ENCODE measurements at places on chromosomes 7 and 10.

DNA sequence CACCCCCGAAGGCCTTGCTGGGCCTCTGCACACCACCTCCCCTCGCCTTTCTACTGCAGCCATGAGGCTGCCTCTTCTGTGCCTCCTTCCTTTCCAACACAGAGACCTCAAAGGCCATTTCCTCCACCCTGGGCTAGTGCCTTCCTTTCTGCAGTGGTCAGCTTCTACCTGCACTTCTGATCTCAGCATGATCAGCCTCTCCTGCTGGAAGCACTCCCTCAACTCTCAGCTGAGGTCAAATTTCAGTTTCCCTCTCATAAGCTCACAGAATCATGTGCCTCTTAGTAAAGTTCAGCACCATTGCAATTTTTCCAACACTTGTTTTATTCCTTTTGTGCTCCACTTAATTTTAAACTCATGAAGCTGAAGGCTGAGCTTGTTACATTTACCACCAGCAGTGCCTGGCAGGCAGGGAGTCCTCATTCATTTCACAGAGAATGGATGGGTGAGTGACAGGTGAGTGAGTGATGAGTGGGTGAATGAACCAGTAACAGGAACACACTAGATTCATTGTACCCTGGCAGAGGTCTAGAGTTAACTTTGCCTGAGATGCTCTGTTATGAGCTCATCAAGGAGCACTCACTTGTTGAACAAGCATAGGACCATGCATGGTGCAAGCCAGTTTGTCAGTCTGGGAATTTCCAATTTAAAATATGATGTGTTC, 124.0 kb upstream of the PRSS58 start:
- DNase-seq, result no peak

GRCh38 chr7:78770422-78771410, 682.8 kb downstream of the MAGI2 start:
- no peak for DNase-seq

DNA sequence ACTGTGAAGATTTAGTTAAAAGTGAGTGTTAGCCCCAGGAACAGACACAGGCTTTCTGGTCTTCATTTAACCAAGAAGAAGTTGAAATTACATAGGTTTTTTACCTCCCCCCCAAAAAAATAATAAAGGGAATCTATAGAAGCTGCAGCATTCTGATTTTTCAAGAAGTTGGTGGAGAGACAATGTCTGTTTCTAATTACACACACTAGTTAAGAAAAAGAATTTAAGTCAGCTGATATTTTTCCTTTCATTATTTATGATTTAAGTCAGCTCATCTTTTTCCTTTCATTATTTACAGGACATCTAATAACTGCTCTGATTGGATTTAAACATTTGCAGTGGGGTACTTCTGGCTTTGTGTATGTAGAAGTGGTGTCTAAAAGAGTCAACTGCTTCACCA, 201.4 kb upstream of the NRP1 start:
- no peak for DNase-seq

DNA sequence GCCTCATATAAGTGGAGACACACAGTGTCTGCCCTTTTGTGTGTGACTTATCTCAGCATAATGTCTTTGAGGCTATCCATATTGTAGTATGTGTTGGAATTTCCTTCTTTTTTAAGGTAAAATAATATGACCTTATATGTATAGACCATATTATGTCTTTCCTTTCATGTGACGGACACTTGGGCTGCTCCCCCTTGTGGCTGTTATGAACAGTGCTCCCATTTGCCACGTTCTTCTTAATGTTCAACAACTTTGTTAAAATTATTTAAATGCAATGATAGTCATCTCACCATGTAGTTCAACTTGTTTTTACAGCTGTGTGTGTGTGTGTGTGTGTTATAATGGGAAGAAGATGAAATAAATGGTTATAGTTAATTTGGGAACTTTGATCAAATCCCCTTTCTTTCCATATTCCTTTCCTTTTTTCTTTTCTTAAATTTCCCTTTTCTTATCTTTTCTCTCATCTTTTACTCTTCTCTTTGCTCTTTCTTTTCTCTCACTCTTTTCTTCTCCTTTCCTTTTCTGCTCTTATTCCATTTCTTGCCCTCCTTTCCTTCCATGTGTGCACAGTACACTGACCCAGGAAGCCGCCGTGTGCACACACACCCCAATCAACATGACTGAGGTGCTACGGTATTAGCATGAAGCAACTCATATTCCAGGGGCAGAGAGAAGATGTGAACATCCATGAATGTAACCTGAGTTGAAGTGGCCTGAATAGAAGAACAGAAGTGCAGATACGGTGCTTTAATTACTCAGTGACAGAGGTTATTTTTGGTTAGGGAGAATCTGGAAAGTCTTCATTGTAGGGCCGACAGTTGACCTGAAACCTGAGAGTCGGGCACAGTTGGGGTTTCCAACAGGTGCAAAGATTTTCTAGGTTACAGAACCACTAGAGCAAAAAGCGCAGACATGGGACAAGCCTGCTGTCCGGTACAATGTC, 596.6 kb downstream of the SDK1 start:
- peak; percentile 49 for DNase-seq

- no peak for DNase-seq
These were observed 1.8 kb upstream of the IGF2BP3 start for GRCh38 chr7:23472046-23472445.

GRCh38 chr7:28086198-28086597, 94.4 kb downstream of the JAZF1 start:
- DNase-seq, result no peak

DNA sequence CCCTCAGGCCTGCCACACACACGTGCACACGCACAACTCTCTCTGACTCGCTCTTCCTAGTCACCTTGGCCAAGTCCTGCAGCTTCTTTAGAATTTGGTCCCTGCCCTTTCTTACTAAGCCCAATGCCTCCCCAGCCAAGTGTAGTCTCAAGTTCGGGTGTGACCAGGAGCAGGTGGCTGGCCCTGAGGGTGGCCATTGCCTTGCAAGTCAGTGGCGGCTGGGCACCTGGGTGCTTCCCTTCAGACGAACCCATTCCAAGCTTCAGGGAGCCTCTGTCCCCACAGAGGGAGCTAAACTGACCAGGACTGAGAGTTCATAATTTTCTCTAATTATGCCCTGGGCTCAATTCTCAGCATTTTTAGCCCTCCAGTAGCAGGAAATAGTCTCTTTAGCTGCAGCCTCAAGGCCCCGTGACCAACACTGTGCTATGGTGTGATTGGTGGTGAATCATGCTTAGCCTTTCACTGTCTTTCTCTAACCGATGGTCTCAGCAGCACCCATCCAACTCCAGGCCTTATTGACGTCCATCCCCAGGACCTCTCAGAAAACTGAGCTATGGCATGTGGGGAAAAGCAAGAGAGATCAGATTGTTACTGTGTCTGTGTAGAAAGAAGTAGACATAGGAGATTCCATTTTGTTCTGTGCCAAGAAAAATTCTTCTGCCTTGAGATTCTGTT, 34.7 kb upstream of the FXYD4 start:
- DNase-seq, result no peak

DNA sequence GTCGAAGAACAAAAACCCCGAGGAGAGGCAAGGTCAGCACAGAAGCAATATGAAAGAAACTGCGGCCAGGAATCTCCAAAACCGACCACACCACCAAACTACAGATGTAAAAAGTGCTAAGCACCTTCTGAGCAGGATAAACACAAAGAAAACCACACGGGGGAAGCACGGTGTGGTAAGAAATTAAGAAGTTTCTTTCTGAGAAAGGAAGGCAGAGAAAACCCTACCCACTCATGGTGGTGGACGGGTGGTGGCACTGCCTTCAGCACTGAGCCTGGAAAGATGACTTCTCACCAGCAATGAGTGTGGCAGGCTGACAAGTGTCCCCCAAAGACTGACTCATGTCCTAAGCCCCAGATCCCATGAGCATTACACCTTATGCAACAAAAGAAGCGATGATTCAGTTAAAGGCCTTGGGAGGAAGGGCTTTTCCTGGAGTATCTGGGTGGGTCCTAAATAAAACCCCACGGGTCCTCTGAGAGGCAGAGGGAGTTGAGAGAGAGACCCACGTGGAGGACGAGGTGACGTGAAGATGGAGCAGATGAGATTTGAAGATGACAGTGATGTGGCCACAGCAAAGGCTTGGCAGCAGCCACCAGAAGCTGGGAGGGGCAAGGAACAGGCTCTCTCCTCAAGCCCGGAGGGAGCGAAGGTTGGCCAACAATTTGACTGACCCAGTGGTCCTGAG, 124.9 kb downstream of the DLG5 start:
- peak; percentile 59 for DNase-seq

GRCh38 chr7:71457846-71458590, 326.1 kb downstream of the GALNT17 start:
- no peak for DNase-seq

GRCh38 chr7:32299133-32299702, 191.0 kb downstream of the LSM5 start:
- DNase-seq, result no peak

DNA sequence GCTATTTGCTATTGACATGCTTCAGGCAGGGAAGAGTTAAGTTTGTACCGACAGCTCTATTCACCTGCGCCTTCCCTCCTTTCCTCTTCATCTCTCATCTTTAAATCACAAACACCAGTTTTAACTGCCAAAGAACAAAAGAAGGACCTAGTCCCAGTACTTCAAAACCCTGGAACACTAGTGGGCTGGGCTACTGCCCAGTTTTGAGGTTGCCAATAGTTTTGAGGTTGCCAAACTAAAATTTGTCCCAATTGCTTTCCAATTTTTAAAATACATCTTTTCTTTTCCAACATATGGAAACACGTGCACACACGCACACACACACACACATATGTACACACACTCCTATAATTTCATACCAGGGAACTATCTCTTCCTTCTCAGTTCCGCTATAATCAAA, 130.6 kb upstream of the SLC26A5 start:
- DNase-seq, result no peak

- DNase-seq, result no peak
These were observed 957.2 kb upstream of the GHITM start for GRCh38 chr10:83182076-83182475.

DNA sequence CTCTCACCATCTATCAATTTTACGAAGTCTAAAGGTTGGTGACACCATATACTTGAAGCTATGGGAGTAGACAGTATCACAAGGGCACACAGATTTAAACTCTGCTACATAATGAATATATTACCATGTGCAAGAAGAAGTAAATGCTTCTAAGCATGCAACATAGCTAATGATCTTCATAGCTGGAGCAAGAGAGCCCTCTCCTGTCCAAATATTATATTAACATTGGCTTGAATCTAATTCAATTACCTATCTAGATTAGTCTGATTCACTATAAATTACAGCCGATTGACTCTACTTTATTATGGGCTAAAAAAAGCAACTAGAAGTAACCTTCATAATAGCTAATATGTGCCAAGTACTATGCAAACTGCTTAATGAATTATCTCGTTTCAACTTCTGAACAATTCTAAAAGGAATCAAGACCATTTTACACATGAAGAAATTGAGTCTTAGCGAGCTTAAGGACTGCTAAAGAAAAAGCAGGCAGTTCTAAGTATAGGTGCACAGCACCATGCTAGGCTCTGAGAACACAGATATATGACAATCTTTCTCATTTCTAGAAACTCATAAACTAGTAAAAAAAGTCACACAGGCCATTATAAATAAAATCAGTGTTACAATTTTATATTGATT, 21.9 kb downstream of the FRA10AC1 start:
- DNase-seq, result no peak

DNA sequence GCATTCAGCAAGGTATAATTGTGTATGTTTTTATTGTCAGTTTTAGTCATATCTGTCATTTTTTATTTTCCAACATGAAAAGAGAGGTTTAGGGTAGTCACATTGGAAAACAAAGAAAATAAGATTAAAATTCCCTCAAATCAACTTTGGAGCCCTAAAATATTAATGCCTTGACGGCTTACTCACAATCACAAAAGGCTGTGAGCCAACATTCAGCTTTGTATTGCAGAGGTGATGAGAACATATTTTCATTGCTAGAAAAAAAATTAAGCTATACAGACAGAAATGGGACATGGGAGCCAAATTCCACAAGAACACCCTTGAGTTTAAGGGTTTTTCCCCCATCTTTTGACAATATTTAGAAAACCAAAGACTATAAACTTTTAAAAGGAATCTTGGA, 30.2 kb downstream of the CALD1 start:
- DNase-seq, result no peak

GRCh38 chr7:142795339-142795863, 24.6 kb downstream of the PRSS2 start:
- DNase-seq, result peak; percentile 72

- no peak for DNase-seq
These were observed 36.5 kb downstream of the JMJD1C start for GRCh38 chr10:63429281-63429680.

- no peak for DNase-seq
These were observed 1212.4 kb downstream of the SORCS1 start for GRCh38 chr10:105952153-105952552.

DNA sequence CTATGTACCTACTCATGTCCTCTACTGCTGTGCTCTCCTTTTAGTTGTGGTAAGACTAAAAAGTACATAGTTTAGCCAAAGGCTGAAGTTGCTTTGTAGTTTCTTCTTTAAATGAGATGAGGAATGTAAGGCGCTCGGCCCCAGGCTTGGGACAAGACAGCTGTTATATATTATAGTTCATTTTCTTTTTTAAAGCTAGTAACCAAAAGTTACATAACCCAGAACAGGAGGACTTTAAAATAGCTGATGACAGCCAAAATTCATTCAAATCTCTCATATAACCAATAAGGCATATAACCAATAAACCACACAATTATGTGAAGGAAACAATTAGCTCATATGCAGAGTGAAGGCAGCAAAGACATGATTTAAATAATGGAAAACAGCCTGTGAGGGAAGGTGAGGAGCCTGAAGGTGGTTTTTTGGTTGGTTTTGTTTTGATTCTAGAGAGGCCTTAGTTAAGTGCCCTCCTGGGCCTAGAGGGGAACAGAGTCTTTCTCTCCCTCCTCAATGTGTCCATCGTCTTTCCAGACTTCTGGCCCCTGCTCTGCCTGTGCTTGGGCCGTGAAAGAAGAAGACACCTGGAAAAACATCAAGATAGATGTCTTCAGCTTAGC, 35.8 kb downstream of the SLC26A4 start:
- no peak for DNase-seq

DNA sequence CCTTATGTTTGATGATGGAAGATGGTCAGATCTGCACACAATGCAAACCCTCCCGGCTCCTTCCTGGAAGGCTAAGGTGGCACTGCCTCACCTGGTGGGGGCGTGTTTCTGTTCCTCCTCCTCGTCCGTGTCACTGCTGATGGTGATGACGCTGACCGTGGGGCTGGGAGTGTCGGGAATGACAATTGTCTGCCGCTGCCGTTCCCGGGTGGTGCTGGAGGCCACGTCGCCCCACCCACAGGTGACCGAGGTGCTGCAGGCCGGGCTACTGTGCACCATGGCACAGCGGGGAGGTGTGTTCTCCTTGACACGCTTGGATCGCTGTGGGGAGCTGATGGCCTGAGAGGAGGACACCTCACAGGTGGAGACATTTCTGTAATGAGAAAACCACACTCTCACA, 73.1 kb downstream of the CLEC2L start:
- DNase-seq, result no peak
